ENCODE measurements at places on chromosomes 6 and 20.

DNA sequence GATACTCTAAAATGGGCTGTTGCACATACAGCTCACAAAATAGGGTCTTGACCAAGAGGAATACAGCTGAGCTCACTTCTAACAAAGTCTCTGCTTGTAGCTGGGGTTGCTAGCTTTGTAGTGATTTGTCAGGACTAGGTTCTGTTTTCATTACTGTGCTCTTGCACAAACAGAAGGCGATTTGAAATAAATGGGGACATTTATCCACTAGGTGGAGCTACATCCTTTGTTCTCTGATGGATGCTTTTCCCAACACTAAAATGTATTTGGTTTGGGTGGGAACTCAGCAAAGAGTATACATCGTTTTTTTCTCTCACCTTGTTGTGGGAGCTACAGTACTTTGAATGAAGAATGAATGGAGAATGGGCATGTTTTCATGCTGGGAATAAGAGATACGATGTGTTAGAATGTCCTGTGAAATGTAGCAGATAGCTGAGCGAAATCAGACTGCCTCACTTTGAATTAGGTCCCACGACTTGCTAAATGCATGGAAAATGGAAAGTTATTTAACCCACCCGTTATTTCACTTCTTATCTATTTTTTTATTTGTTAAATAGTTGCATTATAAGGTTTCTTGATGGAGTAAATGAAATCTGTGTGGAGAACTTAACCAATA lies 494.7 kb upstream of the MAP3K7 start:
- DNase-seq = peak; percentile 83

DNA sequence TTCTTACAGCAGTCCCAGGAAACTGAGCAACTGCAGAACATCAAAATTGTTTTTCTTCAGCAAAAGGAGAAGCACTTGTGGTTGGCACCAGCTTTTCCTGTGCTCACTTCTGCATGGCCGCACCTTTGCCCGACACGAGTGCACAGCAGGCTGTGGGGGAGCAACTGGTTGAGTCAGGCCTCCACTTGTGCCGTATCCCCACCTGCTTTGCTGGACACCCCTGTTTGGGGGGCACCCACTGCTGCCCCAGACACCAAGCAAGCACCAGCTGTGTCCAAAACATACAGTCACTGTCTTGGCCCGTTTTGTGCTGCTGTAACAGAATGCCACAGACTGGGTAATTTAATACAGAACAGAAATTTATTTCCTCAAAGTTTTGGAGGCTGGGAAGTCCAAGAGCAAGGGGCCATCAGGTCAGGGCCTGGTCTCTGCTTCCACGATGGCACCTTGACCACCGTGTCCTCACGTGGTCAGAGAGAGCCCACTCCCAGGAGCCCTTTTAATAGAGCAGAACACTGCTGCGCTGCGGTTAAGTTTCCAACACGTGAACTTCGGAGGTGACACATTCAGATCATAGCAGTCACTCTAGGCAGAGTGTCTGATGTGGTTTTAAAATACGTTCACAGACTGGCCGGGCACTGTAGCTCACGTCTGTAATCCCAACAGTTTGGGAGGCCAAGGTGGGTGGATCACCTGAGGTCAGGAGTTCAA lies 8.7 kb upstream of the GMEB2 start:
- no peak for DNase-seq

DNA sequence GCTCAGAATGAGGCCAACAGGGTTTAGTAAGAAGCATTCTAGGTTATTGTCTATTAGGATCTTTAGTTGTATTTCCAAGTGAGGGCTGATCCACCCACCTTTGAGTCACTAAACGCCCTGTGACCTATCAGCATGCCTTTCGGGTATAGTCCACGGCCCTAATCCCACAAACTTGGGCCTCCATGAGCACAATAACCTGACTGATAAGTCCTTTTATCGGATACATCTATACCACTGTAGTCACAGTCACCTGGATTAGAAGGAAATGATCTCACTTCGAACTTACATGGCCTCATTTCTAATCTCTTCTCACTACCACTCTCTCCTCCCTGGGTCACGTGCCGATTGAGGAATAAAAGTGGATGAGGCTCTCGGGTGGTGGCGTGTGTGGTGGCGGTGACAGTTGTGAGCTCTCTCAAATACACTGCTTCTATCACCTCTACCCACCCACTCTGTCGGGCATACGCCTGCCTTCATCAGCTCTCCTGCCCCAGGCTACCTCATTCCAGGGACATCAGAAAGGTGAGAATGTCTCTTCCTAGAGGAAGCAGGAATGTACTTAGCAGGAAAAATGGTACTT lies 65.2 kb downstream of the TRAM2 start:
- DNase-seq = no peak

DNA sequence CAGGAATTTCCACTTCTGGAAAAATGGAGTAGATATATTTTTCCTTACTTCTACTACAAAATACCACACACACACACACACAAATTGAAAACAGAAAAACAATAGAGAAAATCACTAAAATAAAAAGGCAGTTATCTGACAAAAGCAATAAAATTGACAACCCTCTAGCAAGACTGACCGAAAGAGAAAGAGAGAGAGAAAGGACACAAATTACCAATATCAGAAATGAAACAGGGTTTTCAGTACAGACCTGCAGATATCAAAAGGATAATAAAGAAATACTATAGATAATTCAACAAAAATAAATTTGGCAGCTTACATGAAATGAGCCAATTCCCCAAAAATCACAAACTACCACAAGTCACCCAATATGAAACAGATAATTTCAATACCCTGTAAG lies 104.7 kb downstream of the OPRM1 start:
- no peak for DNase-seq

DNA sequence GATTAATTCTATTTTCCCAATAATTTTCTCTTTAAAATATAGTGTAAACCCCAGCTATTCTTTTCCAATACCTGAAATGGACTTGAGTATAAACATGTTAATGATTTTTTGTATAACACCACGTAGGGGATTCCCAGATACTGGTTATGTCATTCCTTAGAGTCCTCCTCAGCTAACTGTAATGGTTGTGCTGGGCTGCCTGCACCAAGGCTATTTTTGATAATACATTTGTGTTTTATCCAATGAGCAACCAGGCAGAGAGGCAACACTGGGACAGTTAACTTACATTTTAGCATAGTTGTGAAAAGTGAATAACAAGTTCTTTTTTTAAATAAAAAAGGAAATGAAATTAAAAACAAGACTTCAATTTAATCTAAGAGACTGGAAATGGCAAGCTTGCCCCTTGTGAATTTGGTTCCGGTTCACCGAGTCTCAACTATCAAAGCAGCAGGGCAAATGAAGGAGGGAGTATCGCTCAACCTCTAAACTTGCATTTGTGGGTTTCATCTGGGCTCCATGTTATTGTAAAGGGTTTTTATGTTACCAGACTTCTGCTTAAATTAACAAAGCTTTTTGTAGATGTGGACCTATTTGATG lies 18.8 kb upstream of the BACH2 start:
- no peak for DNase-seq

- no peak for DNase-seq
Observed at GRCh38 chr20:59138114-59138748, 25.4 kb upstream of the ZNF831 start.

- DNase-seq = no peak
Observed at GRCh38 chr6:74073429-74073828, 377.4 kb downstream of the CD109 start.

DNA sequence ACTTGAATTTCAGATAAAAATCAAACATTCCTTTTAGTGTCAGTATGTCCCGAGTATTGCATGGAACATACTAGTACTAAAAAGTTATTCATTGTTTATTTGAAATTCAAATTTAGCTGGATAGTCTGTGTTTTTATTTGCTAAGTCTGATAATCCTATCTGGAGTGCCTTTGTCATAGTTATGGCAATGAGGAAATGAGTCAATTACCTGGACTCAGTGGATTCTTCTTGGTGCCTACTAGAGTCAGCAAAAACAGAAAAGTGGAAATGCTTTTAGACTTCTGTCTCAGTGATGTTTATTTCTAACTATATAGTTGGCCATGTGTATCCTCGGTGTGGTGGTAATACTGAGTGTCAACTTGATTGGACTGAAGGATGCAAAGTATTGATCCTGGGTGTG lies 121.3 kb upstream of the EEF1E1 start:
- DNase-seq = no peak

DNA sequence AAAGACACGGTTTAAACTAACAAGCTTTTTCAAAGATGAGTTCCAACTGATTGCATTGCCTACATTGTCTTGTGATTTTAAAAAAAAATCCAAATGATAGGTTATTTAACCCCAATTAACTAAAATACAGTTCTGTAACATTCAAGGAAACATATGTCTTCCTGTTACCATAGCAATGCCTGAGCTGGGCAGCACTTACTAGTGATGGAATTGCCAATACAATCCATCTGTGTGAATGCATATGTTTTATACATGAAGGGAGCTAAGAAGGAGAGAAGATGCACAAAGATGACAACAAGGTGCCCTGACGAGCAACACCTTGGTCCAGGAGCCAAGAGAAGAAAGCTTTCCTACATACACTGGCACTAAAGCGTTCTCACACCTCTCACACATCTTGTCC lies 68.7 kb downstream of the POPDC3 start:
- DNase-seq = no peak

- no peak for DNase-seq
Observed at GRCh38 chr6:123990376-123990775, 186.7 kb downstream of the NKAIN2 start.

DNA sequence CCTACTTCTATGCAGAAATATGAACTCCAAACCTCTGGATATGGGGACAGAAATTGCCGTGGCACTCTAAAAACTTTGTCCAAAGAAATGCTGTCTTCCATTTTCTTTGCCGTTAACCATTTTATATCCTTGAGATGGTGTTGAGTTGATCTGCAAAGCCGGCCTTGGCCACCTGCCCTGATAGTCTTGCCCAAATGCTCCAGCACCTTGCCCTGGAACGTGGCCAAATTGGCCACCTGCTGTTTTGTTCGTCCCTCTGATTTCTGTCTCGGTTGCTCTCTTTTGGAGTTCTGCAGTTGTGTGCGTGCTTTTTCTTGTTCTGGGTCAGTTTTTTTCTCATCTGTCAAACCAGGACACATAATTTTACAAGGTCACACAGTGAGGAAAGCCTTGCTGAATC lies 239.7 kb upstream of the GMDS start:
- no peak for DNase-seq

GRCh38 chr6:37077905-37078296 lies 72.4 kb downstream of the FGD2 start:
- no peak for DNase-seq

- no peak for DNase-seq
Observed at GRCh38 chr6:11535801-11536230, 1.7 kb upstream of the TMEM170B start.

- no peak for DNase-seq
Observed at GRCh38 chr6:54903884-54904283, 57.3 kb downstream of the FAM83B start.

- no peak for DNase-seq
Observed at GRCh38 chr6:126054802-126055201, 68.5 kb downstream of the TRMT11 start.

- DNase-seq = no peak
Observed at GRCh38 chr20:57838670-57839151, 128.9 kb upstream of the PMEPA1 start.

- peak; percentile 83 for DNase-seq
Observed at GRCh38 chr20:40689100-40689942, at the start of gene MAFB. MAFB (minus strand) TSS chr20:40689236; CDS start chr20:40688850, 386 bp downstream.

- DNase-seq = no peak
Observed at GRCh38 chr6:135851442-135852271, at the start of gene PDE7B. PDE7B (plus strand) TSS chr6:135851701.

DNA sequence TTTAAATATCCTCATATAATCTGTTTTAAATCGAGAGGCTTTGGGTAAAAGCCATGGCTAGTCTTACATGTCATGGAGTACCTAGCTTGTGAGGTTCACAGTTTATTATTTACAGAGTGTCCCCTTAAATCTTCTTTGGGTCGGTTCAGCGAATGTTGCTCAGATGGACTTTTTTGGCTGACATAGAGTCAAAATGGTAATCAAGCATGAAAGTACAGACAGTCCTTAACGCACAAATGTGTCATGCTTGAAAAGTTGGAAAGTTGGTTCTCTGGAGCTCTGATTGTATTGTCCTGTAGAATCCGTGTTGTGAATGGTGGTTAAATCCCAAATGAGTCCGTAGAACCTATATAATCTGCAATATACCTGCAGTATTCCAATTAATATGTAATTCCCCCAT lies 22.0 kb downstream of the PTPN1 start:
- DNase-seq = no peak

DNA sequence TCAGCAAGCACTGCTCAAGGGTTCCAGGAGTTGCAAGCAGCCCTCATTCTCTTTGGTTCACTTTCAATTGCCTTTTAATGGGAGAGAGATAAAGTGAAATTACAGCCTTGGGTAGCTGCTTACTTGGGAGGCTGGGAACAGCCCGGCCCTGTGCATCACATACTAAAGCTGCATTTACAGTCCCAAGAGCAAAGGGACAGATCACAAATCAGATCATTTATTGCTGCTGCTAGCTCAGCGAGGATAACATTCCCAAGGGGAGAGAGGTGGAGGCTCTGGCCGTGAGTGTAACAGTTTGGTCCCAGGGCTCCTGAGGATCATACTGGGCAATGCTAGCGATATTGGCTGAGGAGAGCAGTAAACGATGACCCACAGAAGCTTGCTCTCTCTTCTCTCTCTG lies 133.1 kb downstream of the CDH26 start:
- no peak for DNase-seq

DNA sequence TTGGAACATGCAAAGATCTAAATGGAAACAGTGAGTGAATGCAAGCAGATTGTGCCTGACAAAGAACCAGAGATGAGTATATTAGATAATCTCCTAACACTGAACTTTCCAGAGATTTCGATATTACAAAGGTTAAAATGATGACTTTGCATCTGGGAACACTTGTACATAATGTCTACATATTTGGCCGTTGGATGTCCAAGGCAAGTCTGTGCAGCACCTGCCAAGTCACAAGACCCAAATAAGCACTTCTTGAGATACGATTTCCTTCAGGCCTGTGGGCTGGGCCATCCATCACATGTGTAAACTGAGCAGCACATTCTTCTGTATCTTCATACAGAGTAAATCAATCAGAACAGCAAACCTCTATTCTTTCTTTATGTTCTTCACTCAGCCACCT lies 32.5 kb upstream of the SMLR1 start:
- no peak for DNase-seq
